ENCODE measurements at places on chromosomes 5 and 9.

DNA sequence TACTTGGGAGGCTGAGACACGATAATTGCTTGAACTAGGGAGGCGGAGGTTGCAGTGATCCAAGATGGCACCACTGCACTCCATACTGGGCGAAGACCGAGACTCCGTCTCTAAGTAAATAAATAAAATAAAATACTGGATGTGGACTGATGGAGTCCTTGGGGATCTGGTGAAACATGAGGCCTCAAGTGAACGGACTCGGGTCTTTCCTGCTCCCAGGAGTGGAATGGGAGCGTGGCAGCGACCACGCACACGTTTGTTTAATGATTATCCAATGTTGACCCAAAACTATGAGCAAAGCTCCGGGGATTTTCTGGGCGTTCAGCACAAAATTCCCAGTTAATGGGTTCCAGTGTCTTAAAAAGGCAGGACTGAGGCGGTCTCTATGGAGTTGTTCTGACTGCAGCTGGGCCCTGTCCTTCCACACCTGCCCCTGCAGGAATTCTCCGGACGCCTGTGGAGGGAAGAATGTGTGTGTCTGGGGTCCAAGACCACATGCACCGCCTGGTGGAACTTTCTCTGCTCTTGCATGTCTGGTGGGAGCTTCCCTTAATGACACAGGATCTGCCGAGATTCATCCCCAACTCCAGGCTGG lies 26.6 kb downstream of the NEK6 start:
- no peak for DNase-seq

DNA sequence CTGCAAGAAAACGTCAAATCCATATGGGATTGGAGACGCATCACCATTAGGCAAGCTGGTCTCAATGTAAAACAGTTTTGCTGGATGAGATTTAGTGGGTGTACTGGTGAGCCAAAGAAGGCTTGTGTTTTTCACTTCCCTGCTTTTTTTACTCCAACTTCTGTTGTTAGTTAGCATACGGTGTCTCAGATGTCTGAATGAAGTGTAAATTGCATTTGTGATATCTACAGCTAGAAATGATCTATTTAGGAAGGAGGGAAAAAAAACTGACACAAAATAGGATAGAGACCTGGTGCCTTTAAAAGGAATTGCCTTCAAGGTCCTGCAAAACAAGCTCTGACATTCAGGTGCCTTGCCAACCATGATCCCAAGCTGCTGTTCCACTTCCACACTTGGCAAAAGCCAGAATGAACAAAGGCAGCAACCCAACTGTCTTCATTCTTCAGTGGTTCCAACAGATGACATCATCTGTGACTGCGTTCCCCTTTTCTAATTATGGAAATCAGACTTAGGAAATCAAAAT lies 104.2 kb upstream of the RAI14 start:
- DNase-seq = no peak

- no peak for DNase-seq
Observed at GRCh38 chr9:86052556-86053468, 46.5 kb downstream of the GOLM1 start.

DNA sequence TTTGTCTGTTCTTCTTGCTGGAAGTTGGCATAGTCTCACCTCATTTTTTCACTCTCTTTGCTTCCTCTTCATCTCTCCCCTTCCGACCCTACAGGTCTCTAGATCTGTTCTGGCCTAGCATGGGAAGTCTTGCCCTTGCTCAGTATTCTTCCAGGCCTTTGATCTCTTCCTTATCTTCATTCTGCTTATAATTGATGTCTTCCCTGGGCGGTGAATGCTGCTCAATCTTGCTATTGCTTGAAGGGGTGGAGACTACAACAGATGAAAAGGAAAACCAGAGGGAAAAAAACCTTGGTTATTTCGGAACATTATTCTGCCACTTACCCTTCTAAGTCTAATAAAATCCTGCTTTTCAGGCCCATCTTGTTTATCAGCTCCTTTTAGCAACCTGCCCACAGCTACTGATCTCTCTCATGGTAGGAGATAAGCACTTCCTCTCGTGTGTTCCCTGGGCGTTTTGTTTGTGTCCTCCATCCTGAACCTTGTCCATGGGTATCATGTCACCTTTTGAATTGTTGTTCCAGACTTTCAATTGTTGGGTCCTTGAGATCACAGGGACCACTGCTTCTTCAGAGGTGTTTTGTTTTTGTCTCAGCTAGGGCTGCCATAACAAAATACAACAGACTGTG lies 375.6 kb downstream of the ADGRV1 start:
- no peak for DNase-seq

DNA sequence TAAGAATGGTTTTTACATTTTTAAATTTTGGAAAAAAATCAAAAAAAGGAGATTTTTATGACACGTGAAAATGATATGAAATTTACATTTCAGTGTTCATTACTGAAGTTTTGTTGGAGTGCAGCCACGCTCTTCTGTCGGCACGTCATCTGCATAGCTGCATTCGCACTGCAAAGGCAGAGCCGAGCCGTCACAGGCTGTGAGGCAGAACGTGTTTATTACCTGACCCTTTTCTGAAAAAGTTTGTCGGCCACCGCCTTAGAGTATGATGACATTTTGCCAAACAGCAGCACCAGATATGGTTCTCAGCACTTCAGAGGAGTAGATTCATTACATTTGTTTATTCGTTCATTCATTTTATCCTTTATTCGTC lies 24.1 kb downstream of the HRH2 start:
- DNase-seq = no peak

DNA sequence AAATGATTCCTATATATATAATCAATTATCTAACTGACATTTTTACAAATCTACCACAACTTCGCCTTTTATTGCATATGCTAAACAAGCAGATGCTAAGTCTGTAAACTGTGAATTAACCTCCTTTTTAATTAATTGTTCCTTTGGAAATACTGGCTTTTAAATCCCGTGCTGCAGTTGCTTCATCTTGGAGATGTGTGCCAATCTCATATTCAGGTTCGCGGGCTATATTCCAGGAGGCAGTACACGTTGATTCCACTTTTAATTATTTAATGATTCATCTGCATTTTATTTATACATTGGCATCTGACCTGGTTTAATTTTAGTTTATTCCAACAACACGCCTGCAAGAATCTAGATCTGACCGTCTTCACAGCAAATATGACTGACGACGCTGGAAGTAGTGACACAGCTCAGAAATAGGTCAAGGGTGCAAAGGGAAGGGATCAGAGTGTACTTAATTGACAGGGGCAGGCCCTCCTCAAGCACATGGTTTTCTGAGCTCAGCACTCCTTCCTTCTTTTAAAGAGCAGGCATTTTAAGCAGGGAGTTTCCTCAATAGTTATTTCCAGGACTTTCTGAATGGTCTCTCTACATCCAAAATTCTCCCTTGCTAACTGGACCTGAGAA lies 125.2 kb downstream of the GLIS3 start:
- DNase-seq = no peak

- peak; percentile 61 for DNase-seq
Observed at GRCh38 chr5:135135530-135136226, 101.7 kb upstream of the PITX1 start.

DNA sequence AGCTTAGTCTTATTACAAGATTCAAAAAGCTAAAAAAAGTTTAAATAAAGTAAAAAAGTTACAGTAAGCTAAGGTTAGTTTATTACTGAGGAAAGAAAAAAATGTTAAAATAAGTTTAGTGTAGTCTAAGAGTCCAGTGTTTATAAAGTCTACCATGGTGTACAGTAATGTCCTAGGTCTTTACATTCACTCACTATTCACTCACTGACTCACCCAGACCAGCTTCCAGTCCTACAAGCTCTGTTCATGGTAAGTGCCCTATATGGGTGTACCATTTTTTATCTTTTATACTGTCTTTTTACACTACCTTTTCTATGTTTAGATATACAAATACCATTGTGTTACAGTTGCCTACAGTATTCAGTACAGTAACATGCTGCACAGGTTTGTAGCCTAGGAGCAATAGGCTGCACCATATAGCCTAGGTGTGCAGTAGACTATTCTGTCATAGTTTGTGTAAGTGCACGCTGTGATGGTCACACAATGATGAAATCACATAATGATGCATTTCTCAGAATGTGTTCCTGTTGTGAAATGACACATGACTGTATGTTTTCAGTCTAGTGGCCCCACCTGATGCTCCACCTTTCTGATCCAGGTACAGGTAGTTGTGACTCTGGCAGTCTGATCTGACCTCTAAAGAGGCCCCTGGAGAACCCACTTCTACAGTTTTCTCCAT lies 45.7 kb downstream of the SNX18 start:
- DNase-seq = no peak

- DNase-seq = peak; percentile 58
Observed at GRCh38 chr9:128073253-128073886, 5.3 kb downstream of the SLC25A25 start.

- DNase-seq = no peak
Observed at GRCh38 chr5:53298841-53299240, 181.6 kb upstream of the FST start.

DNA sequence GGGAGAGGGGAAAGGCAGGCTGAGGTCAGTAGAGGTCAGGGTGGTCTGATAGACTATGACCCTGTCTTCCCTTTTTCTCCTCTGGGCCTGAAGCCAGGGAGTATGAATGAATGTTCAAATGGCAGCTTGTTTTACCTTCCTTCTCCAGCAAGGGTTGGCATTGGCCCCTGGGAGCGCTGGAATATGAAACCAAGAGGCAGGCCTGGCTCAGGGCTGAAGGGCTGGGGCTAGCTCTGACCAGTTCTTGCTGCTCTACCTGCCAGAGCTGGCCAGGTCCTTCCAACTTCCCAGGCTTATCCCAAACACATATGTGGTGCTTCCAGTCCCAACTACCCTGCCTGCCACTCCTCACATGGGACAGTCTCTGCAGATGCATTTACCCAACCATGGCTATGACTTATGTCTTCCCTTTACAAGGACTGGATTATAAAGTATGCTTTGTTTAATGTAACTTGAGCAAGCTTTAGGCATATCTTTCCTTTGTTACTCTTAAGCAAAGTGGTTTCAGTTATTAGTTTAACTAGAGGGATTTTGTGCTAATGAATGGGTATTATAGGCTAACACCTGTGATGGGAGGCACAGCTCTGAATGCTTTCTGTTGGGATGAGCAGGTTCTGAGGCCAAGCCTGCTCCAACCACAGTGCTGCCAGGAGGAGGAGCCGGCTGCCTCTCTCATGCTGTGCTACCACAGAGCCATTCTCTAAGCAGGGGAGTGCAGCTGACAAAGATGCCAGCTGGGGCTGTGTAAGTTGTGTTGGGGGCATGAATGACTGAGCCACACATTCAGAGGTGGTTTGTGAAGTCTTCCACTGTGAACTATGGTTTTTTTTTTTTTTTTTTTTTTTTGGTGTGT lies 6.1 kb downstream of the CCNI2 start:
- no peak for DNase-seq

- no peak for DNase-seq
Observed at GRCh38 chr9:118896324-118897000, 472.8 kb downstream of the BRINP1 start.

DNA sequence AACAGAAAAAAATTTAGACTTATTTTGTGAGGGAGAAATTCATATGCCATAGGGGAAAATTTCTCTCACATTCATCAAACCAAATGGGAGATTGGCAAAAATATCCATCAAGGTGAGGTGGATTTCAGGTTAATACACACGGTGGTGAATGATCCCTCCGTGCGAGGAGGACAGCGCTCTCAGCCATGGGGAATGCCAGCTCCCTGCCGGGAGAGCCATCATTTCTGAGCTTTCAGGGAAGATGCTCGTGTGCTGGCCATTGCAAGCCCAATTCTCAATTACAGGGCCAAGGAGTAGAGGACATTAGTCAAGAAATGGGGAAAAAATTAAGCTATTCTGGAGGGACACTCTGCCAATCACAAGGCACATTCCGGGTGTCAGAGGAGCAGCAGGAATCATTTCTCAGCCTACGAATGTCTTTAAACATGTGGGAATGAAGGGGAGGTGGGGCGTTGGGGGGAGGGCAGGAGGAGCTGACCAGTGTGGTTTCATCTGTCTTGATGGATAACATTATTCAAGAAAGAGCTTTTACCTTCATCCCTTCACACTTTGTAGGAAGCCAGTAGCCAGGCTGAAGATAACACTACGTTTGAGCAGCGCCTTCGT lies 165.5 kb downstream of the DAB2IP start:
- DNase-seq = no peak

- DNase-seq = no peak
Observed at GRCh38 chr5:175867587-175868347, 3.6 kb upstream of the CPLX2 start.

- DNase-seq = no peak
Observed at GRCh38 chr5:95715799-95716461, 15.2 kb upstream of the RHOBTB3 start.

DNA sequence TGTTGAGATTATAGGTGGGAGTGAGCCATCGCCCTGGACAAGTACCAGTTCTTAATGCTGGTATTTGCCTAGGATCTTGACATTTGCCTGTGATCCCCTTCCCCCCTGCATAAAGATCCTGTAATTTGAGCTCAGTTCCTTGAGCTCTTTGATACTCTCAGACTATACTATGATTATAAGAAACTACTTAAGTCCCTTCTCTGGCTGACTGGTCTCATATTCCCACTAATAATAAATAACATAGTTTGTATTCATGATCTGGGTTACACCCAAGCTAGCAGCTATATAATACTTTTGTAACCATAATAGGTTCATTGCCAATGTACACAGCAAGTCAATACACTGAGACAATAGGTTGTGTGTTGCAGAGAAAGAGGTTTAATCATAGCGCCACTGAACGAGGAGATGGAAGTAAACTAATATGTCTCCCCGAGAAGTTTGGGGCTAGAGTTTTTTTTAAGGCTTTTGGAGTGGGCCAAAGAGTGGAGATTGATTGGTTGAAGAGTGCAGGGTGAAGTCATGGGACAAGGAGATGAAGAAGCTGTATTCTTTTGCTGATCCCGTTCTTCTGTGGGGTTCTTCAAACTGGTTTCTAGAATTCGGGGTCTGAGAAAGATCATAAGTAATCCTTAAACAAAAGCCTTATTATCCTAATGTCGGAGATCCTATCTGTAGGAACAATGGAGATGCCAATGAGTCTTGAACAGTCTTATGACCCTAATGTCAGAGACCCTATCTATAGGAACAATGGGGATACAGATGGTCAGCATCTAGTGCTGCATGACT lies 20.7 kb upstream of the SHOC1 start:
- DNase-seq = no peak

GRCh38 chr5:29085142-29085541 lies 2046.8 kb upstream of the CDH9 start:
- no peak for DNase-seq

- DNase-seq = no peak
Observed at GRCh38 chr9:138085568-138085967, 208.0 kb downstream of the CACNA1B start.

DNA sequence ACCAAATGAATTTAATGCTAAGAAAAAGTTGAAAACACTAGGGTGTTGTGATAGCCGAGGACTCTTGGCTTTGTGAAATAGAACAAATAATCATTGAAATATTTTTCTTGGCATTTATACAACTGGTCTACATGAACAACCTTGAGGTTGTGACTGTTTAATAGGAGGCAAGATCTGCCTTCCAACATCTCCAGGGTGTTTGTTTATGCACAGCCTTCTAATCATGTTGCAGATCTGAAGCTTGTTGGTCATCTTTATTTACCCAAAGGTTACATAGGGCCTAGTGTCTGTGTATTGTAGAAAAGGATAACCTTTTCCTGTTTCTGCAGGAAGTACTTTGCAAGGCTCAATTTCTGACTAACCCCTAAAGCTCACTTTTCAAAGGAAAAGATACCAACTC lies 65.2 kb upstream of the RANBP3L start:
- no peak for DNase-seq
